ENCODE measurements at places on chromosomes 6 and 20.
A peak's percentile ranks its signal among the peaks of the same experiment; 100 is the strongest.

DNA sequence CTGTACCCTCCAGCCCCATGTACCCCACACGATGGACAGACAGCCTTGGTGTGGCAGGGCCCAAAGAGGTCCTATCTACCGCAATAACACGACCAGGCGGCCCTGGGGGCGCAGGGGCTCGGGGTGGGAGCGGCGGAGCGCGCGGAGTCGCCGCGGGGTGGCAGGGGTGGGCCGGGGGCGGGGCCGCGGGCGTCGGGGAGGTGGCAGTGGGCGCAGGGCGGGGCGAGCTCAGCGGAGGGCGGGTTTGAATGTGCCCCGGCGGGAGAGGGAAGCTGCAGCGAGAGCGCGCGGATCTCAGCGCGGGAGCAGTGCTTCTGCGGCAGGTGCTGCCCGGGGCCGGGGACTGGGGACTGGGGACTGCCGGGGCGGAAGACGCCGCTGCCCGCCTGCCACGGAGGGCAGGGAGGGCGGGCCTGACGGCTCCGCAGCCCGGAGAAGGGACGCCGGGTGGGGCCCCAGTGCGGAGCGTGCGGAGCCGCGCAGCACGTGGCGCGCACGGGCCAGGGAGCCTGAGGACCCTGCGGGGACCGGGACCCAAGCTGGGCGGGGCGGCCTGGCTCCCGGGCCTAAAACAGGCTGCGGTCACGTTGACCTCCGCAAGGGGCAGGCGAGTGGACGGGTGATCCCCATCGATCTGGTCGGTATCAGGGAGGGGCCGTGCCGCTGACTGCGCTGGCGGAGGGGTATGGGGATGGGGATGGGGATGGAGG, at the start of gene SLC29A1:
SLC29A1 (plus strand) TSS at position 277 of the 710 bp plus-strand sequence. CDS start 3,719 bp downstream, outside the sequence.
- peak; percentile 87 for DNase-seq

- DNase-seq = no peak
Observed at GRCh38 chr6:113859349-113860180, 2.4 kb downstream of the MARCKS start.

DNA sequence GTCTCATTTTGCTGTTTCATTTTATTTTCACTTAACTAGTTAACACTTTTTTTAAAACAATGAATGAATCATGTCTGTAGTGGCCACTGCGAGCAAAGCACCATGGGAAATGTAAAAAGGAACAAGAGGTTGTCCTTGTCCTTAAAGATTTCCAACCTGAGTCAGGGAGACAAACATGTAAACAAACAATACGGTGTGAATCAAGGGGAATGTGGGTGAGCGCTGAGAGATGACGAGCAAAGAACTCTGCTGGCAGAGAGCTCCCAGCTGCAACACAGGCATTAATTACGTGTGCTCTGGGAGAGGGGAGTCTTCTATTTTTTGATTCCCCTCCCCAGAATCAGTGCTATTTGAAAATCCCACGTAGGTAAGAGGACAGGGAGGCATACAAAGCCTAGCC, 84.3 kb downstream of the ATXN1 start:
- DNase-seq = no peak

DNA sequence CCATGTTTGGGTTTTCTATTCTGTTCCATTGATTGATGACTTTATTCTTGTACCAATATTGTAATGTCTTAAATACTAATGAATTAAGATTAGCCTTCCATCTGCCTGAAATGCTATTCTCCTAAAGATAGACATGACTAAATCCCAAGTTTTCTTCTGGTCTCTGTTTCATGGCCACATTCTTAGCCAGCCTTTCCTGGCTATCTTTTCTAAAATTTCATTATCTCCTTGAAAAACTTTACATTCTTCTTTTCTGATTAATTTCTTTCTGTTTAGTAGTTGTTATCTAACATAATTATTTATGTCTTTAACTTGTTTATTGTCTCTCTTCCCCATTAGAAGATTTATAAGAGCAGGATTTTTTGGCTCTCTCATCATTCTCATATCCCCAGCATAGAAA, 4.4 kb upstream of the PRIM2 start:
- no peak for DNase-seq

DNA sequence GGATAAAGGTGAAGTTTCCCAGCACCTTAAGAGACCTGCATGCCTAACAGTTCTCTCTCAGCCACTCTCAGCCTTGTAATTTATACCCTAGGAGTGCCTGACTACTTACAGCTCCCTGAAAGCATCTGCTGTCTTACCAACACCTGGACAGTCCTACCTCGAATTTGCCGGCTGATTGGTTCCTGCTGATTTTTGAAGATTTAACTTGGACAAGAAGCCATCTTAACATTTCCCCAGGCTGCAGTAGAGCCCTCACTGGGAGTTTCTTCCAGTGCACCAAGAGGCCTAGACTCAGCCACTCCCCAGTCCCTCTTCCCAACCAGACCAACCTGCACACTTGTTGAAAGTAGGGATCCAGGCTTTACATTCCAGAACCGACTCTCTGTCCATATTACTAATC, 174.5 kb downstream of the LINC00237 start:
- no peak for DNase-seq

GRCh38 chr6:40148882-40149573, 214.8 kb upstream of the MOCS1 start:
- DNase-seq = no peak

DNA sequence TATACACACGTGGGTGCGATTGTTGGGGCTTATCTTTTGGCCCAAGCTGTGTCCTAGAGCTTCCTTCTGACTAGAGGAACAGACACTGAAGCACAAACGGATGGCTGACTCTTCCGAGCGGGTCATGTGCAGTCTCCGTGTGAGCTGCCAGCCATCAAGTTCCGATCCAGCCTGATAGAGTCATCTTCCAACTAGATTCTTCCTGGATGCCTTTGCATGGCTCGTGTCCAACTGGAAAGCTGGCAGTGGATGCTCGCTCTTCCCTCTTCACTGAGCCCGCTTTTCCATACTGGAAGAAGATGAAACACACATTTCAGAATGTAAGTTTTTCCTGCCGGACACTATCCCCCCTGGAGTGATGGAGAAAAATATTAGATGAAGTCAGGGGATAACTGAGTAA, 148.1 kb downstream of the SCML4 start:
- no peak for DNase-seq

All from stimulated activated CD4-positive, alpha-beta T cell treated with anti-CD3 and anti-CD28 coated beads, Interleukin-12 subunit alpha, Interleukin-12 subunit beta, amount 100 ng/mL, for 48 hours (primary cell).